ENCODE measurements at places on chromosomes 7 and 10.

- DNase-seq = no peak
Measured at GRCh38 chr10:48545462-48546145, 59.3 kb downstream of the ARHGAP22 start.

- DNase-seq = no peak
Measured at GRCh38 chr10:78518224-78518623, 484.6 kb downstream of the RPS24 start.

GRCh38 chr10:93435621-93436397, 46.3 kb downstream of the MYOF start:
- no peak for DNase-seq

DNA sequence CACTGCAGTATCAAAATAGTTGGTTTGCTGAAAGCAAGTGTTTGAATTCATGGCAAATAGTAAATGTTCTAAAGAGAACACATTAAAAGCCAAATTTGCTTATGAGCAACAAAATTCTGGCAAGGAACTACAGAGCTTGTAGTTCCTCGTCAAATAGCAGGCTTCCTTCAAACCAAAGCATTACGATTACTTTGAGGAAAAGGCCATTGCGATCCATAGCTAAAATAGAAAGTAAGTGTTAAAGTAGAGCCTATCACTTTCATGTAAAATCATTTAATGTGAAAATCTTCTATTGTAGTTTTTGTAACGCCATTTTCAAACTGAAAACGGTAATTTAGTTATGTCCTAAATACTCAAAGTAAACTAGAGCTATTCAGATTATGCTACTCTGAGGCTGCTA, 20.1 kb downstream of the CACNA2D1 start:
- DNase-seq = no peak

- DNase-seq = no peak
Measured at GRCh38 chr7:42226354-42226941, 10.6 kb downstream of the GLI3 start.

- no peak for DNase-seq
Measured at GRCh38 chr7:28178599-28178998, 2.0 kb downstream of the JAZF1 start.

DNA sequence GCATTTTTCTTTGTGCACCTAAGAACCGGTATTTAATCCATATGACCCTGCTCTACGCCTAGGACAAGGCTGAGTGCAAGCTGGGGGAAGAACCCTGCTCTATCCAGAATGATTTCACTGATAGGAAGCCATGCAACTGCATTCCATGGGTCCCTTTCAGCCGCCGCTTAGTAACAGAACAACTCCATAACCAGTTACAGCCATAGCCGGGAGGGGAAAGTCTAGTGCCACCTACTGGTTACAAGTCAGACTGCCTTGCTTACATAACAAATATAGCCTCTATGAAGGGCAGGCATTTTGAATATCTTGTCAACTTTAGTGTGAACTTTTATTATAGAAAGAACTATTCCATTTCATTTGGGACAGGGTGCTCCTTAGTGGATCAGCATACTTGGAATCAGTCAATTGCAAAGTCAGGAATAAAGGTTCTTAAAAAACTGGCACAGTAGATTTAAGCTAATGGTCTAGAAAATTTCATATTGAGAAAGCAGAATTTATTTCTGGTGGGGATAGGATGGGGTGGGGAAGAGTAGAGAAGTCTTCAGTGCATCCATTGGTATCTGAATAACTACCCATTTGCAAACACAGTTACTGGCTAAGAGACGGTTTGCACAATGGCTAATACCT, 521.7 kb downstream of the ADRA2A start:
- no peak for DNase-seq

DNA sequence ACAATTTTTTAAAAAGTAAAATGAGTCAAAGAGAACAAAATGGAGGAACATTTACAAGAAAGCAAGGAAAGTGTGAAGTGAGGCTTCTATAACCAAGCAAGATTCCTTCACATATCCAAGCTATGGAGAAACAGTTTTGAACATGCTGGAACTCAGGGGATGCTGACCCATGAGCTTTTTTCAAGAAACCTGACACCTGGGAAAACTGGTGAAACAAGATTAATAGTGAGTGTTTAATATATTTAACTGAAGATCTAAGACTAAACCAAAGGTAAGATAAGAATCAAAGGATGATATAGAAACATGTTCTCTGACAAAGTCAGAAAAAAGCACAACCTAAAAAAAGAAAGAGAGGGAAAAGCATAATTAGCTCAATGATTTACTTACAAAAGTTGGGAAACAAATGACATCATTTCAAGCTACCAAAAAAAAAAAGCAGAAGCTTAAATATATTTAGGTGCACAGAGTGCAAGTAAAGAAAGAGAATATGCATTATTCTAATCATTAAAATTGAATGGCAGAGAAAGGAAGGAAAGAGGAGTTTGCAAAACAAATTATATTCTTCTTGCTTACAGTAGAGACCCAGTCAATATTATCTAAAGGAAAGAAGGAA, 24.9 kb downstream of the C7orf25 start:
- DNase-seq = no peak

- no peak for DNase-seq
Measured at GRCh38 chr7:84044834-84045233, 149.8 kb downstream of the SEMA3A start.

DNA sequence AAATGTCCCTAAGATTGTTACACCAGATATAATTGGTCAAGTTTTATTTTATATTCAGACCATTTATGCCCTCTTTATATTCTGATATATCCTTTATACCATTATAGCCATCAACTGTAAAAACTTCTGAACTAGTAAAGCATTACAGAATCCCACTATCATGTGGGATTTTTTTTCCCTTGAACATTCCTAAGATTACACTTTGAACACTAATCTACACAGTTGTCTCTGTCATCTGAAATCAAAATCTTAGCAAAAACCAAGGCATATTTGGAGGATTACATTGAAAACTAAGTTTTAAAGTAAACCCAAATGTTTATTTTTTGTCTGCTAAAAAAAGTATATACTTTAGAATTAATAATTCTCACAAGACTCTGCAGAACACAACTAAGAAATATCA, 116.2 kb upstream of the GPR22 start:
- DNase-seq = no peak

DNA sequence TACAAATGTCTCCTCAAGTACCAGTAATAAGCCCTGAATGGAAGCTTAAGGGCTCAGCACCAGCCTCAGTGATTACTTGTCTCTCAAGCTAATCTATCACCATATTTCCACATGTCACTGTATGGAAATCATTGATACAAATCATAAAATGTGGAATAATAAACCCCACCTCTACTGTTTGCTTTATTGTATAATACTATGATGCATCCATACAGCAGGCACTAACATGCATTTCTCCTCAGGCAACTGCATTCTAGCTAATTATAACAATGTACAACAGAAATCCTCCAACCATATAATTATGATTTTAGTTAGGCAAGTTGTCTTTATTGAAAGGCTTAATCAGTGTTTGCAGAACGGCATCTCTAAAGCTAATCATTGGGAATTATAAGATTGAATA, 26.2 kb downstream of the CRPPA start:
- DNase-seq = no peak

- DNase-seq = no peak
Measured at GRCh38 chr10:118596426-118597124, 1.1 kb upstream of the PRLHR start.

GRCh38 chr7:42123716-42124115, 113.3 kb downstream of the GLI3 start:
- no peak for DNase-seq

- DNase-seq = no peak
Measured at GRCh38 chr7:16914771-16915170, 33.0 kb upstream of the AGR3 start.

- no peak for DNase-seq
Measured at GRCh38 chr7:73832806-73833205, 2.0 kb downstream of the CLDN4 start.

DNA sequence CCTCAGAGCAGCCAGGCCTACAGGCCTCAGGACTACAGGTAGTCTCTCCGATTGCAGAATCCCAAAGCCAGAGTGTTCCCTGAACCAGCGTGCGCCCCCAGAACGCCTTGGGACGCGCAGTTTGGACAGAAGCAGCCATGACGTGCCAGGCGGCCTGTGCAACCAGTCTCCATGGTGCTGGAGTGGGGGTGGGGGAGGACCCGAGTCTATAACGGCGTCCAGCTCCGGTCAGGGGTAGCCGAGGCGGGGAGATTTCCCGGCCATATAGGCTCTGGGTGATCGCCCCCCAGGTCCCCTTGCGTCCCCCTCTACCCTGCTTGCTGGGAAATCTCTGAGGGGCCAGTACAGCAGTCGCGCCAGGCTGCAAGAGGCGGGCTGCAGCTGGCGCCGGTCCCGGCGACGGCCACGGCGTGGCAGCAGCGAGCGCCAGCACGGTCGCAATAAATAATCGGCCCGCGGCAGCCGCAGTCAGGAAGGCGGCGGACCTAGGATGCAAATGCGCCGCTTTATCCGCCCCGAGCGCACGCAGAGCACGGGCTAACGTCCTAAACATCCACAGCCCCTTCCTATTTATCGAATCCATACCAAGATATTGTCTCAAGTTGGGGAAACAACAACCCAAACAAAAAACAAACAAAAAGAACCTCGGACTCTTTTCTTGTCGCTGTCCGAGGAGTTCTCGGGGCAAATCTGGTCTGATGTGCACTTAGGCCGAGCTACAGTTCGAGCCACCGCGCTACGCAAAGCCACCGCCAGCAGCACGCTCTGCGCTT, 1.6 kb downstream of the HOXA3 start:
- DNase-seq = no peak

DNA sequence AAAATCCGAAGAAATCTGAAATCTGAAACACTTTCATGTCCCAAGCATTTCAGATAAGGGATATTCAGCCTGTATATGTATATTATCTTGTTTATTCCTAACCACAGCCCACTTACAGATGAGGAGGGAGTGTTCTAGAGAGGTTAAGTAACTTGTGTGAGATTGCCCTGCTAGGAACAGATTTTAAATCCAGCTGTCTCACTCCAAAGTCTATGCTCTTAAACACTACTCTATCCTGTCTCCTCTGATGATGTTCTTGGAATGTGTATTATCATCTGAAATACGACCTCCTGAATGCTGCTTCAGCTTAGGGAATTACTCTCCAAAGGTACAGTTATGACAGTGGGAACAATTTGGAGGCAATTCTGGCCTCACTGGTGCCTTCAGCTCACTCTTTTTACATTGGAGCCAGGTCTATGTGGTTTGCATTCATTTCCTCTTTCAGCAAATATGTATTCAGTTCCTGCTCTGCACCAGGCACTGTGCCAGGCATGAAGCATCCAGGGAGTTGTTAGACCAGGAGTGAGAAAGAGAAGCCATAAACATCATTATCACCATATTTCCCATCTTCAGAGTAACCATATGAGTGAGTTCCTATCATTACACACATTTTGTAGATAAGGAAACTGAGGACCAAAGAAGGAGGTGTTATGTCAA, 70.2 kb downstream of the NOC3L start:
- no peak for DNase-seq

DNA sequence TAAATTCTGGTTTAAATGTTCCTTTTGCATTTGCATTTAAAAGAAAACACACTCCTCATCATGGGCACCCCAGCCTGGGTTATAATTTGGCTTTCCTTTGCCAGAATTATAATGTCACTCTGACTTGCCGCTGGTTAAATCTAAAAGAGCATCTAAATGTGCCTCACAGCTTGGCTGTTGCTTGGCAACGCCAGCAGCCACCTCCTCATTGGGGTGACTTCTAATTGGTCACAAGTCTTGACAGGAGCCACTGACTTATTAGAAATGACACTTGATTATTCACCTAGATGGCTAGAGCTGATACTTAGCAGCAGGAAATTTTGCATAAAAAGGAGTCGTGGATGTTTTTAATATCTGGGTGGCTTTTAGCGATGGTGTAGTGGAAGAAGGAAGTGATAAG, 114.3 kb downstream of the TBXAS1 start:
- no peak for DNase-seq

GRCh38 chr7:101171442-101171837, 6.1 kb upstream of the VGF start:
- DNase-seq = no peak

- DNase-seq = no peak
Measured at GRCh38 chr7:7434329-7434728, 101.3 kb downstream of the COL28A1 start.

DNA sequence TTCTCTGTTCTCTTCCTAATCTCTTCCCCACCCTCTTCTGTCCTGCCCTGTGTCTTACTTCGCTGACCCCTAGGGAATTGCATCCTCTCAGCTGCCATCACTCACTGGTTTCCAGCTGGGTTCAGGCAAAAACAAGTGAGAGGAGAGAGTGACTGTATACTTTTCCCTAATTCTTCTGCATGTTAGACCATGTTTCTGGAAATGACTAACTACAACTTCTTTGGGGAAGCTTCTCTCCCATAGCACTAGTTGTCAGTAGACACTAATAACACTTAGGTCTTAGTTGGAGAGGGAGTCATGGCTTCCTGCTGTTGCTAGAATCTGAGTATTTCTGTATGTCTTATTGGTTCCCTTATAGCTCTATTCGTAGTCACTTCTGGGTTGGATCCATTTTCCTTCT, 299.0 kb upstream of the FZD1 start:
- DNase-seq = no peak

DNA sequence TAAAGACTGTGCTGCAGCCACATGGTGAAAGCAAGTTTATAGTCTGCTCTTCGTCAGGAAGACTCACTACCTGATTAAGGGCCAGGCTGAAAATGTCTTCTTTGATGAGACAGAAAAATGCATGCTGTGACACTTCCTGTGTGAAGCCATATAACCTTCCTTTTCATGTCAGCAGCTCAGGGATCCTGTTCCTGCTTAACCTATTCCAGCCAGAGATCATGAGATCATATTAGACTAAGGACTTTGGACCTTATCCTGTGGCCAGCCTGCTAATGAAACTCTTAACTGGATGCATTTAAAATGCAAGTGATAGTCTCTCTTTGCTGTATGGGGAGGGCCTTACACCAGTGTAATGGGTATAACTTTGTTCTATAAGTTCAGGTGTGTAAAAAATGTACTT, 165.2 kb downstream of the PTEN start:
- DNase-seq = no peak

- DNase-seq = no peak
Measured at GRCh38 chr10:36248304-36248981, 606.3 kb upstream of the FZD8 start.

DNA sequence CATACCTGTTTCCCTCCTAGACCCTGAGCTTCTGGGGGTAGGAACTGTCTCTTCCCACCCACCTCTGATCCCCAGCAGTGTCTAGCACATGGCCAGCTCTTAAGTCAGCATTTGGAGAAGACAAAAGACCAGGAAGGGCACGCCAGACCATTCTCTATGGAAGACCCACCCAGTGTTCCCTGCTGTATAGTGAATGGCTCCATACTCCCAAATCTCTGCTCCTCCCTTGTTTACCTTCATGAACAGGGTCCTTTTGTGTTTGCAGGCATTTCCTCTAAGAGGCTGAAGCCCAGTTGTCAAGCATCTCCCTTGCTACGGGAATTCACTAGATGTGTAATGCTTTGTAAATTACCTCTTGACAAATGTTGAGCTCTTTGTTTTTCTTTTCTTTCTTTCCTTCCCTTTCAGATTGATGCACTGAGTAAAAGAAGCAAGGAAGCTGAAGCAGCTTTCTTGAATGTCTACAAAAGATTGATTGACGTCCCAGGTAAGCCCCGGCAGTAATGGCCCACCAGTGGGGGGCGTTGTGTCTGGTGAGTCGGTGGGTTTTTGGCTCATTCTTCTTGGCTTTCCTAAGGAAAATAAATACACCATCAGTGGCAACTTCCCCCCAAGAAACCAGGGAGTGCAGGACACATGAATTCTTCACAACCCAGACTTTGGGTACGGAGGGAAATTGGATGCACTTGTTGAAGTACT, 216.6 kb upstream of the SH2B2 start:
- DNase-seq = no peak

- DNase-seq = no peak
Measured at GRCh38 chr7:110210941-110211608, 879.9 kb upstream of the LRRN3 start.

GRCh38 chr7:30659312-30659711, 22.9 kb downstream of the CRHR2 start:
- no peak for DNase-seq
